ENCODE measurements at places on chromosomes 6 and 20. TPM values are rescaled to one million over a fixed set of nuclear protein-coding genes. Genes with fewer than 3 reads are reported as not detected.
A peak's percentile ranks its signal among the peaks of the same experiment; 100 is the strongest.

RSPH4A gene
- total RNA-seq = 0.82 TPM

DNA sequence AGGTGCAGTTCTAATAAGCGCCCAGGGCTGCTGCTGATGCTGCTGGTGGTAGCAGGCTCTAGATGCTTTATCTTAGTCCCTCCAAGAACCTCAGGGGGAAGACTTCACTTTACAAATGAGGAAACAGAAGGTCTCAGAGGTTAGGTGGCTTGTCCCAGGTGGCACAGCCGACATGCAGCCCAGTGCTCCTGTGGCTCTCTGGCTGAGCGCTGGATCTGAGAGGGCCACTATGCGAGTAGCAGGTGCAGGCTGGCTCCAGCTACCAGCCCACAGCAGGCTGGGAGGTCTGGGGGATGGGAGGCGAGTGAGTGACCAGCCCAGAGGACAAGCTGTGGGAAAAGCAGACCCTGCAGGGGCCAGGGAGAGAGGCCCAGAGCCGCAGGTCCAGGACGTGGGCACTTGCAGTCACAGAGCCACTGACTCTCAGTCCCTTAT lies 90.9 kb downstream of the PRND start:
- DNase-seq = no peak

DNA sequence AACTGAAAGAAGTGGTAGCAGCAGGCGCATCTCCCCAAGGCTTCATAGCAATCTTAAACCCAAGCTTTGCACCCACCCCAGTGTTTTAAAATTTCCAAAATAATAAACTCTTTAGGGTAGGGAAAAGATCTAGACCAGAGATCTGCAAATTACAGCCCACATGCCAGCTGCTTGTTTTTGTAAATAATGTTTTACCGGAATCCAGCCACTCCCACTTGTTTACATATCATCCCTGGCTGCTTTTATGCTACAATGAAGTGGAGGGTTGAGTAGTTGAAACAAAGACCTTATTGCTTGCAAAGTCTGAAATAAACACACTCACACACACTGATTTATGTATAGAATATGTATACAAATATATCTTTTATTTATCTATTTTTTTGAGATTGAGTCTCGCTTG lies 30.0 kb downstream of the SLX4IP start:
- no peak for DNase-seq

- peak; percentile 56 for DNase-seq
Measured at GRCh38 chr6:143941852-143942627, 66.0 kb downstream of the PLAGL1 start.

DNA sequence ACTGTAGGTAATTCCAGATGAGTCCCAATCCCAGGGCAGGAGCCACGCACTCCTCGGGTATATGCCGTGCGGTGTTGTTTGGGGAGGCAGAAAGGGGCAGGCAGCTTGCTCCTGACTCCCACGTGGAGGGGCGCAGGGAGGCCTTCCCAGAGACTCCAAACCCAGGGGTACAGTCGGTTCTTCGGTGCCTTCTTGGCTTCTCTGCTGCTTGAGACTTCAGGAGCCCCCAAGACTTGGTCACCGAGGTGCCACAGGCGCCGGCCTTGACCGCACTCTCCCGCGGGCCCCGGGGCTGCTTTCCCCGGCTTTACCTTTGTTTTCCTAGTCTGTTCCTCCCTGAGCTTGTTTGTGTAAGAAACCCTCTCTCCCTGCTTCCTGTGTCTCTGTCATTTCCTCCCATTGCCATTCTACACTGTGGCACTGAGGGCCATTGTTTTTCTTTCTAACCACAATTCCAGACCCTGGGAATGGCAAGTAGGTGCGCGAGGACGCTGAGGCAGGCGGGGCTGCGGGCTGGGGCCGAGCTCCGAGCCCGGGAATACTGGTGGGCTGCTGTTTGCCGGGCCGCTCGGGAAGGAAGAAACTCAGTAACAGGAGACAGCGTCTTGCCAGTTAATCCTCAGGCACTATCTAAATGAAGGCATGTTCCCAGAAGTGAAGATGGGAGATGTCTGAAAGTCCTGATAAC lies 215.6 kb upstream of the HEY2 start:
- DNase-seq = no peak

DNA sequence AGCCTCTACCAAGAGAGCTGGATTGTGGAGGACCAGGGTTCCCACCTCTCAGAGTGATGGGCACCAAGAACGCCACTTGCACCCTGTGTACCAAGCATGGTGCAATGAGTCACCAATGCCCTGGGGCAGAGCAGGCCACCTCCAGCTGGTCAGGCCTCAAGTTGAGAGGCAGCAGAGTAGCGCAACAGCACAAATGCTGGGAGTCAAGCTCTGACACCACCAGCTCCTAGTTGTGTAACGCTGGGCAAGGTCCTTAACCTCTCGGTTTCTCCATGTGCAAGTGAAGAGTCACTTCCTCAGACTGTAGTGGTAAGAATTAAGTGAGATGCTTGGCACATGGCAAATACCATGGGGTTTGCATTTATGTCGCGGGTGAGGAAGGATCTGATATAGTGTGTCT lies 25.6 kb downstream of the GFOD1 start:
- DNase-seq = no peak

All from fibroblast of the aortic adventitia (primary cell).